ENCODE measurements at places on chromosomes 1 and 21.
A peak's percentile ranks its signal among the peaks of the same experiment; 100 is the strongest.

DNA sequence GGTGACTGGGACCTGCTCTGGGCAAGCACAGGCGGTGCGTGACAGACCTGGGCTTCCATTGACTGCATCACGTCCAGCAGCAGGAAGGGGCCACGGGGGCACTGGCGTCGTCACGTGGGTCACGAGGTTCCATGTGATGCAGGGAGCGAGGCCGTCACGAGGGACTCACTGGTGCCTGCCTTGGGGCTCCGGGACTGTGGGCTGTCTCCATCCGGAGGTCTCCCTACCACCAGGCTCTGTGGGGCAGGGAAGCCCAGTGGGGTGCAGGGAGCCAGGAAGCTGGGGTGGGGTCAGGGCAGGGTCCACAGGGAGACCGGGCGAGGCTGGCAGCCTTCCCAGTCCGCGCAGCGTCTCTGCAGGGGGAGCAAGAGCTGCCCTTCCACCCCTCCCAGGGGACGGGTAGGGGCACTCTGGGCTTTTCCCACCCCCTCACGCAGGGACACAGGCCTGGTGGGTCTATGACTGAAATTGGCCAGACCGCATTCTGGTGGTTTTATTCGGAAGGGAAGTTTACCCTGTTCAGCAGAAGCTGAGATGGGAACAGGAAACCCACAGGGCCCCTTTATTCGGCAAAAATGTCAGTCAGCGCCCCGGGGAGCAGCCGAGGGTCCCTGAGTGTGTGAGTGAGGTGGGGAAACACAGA is 416 bp upstream of the TNFRSF14 start:
- DNase-seq = peak; percentile 71

GRCh38 chr1:164586591-164586990 is 27.6 kb downstream of the PBX1 start:
- no peak for DNase-seq

- DNase-seq = peak; percentile 59
These were observed 4.5 kb downstream of the ADARB1 start for GRCh38 chr21:45078877-45079281.

DNA sequence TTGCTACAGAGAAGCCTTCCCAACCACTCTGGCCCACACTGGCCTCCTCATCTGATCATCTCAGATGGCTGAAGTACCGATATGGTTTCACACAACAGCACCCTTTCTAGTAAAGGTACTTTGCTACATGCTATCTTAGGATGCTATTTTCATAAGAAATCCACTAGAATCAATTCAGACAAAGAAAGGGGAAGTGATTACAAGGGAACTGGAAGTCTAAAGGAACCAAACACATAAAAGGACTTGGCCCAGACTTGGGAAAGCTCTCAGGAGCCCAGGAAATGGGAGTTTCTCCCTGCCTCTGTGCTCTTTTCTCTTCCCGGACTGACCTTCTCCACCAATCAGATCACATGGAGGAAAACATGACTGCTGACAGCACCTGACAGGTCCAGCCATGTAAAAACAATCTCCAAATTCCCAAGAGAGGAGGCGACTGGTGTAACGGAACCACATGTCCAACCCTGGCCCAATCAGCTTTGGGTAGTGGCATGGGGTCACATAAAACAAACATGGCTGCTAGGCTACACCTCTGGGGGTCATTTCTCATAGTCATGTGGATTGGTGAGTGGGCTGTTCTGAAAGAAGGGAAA is 12.7 kb upstream of the FOXE3 start:
- no peak for DNase-seq

GRCh38 chr1:11337580-11338073 is 64.6 kb downstream of the UBIAD1 start:
- peak; percentile 66 for DNase-seq

DNA sequence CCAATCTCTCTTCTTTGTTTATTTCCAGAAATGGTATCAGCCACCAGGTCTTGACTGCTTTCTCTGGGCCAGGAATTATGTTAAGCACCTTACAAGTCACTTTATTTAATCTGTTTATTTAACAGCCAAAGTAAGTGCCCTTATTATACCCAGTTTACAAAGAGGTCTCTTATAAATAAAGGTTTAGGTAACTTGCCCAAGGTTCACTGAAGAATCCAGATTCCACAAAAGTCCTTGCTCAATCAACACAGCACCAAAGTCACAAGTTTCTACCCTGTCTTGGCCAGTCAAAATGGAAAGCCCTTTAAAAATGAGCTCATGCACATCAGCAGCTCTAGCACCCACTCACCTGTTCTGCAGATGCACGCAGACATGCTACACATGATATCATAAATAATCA is 28.0 kb upstream of the ATP1A1 start:
- no peak for DNase-seq

- no peak for DNase-seq
These were observed 43.7 kb downstream of the TP53BP2 start for GRCh38 chr1:223802032-223802431.

GRCh38 chr1:158864595-158864994 is 33.4 kb downstream of the MNDA start:
- no peak for DNase-seq

DNA sequence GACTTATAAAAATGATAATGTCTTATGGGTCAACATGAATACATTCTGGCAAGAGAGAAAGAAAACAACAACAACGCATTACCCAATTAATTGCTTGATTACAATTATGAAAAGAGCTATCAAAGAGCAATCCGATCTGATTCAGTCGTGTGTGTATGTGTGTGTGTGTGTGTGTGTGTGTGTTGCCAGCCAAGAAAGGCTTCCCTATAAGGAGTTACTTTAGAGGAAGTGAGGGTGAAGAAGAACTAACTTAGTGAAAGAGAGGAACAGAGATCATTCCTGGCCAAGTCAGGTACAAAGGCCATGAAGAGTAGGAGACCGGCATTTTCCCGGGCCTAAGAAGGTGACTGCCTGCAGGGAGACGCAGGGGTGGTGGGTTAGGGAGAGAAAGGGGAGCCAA is 9.4 kb downstream of the TMEM35B start:
- no peak for DNase-seq

DNA sequence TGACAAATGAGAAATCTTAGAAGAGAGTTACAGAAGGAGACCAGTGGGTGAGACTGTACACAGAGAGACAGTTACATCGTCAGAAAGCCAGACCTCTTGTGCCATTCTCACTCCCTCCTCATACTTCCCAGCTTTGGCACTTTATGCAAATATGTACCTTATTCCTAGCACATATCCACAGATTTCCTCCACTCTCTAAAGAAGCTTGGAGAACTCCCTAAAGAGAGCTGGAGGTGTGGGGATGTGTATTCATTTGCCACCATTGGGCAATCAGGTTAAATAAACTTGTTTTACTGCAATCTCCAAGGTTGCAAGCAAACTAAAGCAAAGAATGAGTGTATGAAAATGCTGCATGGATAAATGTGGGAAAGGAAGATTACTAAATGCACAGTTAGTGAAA is 380.9 kb upstream of the PRMT6 start:
- DNase-seq = no peak

DNA sequence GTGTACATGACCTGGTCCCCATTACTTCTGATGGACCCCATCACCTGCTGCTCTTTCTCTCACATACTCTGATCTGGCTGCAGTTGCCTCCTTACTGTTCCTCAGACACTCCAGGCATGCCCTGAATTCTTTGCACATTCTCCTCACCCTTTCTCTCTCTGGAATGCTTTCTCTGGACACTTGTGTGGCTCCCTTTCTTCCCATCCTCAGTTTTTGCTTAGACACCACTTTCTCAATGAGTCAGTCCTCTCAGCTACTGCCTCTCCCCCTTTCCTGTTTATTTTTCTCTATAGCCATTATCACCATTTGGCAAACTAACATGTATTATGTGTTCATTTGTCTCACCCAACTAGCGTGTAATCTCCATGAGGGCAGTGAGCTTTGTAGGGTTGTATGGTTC is 28.1 kb downstream of the PLXNA2 start:
- no peak for DNase-seq

DNA sequence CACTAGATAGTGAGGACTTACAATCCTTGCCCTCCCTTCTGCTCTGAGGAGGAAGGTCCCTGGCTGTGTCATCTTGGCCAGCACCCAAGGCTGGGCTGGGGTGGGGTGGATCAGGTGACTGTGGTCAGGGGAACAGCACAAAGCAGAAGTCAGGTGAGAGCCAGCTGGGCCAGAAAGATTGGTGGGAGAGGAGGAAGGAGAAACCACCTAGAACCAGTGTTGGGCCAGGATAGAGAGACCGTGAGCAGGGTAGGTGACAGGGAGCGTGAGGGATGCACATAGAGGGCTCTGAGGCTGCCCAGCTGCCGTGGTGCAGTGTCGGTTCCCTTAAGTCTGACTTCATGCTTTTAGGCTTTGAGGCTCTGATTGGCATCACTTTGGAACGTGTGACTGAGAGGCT is 22.7 kb downstream of the NCF2 start:
- DNase-seq = no peak

DNA sequence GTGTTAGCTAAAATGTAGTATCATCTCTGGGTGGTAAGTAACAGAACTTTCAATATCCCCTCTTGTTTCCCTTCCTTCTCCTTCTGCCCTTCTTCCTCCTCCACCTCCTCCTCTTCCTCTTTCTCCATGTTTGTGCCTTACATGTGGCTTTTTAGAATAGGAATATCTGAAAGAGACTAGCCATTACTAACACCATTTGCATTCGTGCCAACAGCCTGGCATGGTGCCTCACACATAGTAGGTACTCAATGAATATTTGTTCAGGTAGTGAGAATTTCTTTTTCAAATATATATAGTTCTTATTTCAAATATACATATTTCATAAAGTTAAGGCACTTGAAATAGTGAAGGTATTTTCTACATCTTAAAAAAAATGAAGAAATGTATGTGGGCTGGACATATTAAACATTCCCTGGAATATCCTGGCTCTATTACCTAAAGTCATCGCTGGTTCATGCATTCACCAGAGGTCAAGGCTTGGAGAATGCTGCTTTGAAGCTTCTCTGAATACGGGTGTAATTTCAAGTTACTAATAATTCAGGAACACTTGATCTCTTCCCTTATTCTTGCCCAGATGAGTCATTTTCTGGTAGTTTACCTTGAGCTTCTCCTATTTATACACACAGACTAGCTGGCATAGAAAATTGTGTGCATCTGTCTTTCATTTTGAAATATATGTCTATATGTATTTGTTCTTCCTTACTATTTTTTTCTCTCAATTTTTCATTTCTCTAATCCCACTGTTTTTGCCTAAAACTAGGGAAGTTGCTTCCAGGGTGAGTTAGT is 319.4 kb downstream of the TGFB2 start:
- no peak for DNase-seq

DNA sequence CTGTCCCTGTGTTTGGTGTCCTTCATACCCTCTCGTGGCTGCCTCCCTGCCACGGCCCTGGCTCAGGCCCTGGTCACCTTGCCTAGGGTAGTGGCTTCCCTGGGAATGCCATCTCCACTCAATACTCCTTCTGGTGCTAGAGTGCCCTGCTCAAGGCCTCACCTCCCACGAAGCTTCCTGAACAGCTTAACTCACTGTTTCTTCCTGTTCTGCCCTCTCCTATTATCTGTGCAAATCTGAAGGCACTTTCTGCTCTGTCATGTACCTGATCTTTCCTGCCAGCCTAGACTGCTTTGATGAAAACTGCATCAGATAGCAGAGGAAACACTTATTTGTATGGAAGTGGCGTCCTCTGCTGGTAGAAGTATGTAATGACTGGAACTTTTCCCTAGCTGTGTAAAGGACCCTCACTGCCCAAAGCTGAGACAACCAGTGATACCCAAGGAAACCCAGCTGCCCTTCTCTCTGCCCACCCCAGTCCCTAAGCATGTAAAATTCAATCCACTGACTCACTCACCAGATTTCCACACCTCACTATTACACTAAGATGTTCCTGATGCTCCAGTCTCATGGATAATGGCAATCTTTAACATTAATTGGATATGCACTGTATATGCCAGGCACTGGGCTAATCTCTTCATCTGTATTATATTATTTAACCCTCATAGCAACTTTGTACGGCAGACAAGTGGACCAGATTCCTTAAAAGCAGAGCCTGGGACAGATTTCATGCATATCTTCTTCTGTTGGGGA is 36.2 kb upstream of the BTG2 start:
- no peak for DNase-seq

DNA sequence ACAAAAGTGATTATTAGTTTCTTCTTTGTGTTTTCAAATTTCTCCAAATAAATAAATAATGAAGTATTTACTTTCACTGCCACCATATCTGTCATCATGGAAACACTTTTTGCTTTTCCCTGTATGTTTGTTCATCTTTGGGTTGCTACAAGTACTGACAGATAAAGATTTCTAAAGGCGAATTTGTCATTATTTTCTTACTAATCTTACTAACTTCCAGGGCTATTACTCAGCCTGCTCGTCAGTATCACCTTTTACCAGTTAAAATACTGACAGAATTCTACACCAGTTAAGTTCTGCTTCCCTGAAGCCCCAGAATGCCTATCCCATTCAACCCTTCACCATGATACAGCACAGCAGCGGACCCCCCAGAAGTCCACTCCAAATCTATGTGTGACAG is 106.1 kb downstream of the CDC42BPA start:
- no peak for DNase-seq

DNA sequence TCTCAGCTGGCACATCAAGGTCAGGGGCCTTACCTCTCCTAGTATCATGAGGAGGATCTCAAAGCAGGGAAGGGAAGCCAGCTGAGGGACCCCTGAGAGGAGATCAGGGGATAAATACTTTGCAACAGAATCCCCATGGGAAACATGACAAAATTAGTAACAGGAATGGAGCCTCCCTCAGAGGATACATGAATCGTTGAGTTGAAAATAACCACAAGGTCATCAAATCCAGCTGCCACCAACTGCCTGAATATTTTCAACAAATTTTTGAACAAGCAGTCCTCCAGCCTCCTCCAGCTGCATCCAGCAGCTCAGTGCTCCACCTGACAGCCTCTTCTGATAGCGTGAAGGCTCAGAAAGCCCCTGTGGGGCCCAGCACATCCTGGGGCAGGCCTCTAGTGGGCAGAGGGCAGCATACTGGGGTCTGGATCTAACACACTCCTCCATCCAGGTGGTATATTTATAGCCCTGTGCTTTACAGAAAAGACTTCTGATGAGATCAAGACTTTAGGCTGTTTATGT is 404.3 kb downstream of the NTNG1 start:
- DNase-seq = no peak

DNA sequence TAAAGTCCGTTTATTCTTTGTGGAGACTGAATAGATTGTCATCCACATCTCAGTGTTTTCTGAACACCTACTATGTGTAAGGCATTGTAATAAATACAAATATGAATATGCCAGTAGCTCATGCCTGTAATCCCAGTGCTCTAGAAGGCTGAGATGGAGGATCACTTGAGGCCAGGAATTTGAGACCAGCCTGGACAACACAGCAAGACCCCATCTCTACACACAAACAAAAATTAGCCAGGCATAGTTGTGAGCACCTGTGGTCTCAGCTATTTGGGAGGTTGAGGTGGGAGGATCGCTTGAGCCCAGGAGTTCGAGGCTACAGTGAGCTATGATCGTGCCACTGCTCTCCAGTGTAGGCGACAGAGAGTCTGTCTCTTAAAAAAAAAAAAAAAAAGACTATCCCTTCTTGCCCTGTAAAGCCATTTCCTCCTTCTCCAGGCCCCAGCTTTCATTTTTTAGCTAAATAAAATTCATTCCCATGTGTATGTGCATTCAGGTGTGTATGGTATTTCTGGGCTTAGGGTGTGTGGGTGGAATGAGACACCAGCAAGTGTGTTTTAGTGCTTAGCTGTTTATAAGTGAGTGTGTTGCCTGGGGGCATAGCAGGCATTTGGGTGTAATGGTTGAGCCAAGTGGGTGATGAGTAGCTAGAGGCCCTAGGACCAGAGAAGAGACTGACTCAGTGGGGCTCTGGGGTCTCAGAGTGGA is 7.8 kb downstream of the CELSR2 start:
- no peak for DNase-seq

All from stimulated activated CD4-positive, alpha-beta T cell treated with anti-CD3 and anti-CD28 coated beads, Interleukin-12 subunit alpha, Interleukin-12 subunit beta, amount 100 ng/mL, for 24 hours (primary cell).